ENCODE measurements at places on chromosomes 1 and 21.
A peak's percentile ranks its signal among the peaks of the same experiment; 100 is the strongest.

GRCh38 chr1:26281971-26282370 is 2.1 kb downstream of the SH3BGRL3 start:
- DNase-seq, result no peak

- DNase-seq, result no peak
Measured at GRCh38 chr1:178143730-178144690, 50.1 kb downstream of the RASAL2 start.

DNA sequence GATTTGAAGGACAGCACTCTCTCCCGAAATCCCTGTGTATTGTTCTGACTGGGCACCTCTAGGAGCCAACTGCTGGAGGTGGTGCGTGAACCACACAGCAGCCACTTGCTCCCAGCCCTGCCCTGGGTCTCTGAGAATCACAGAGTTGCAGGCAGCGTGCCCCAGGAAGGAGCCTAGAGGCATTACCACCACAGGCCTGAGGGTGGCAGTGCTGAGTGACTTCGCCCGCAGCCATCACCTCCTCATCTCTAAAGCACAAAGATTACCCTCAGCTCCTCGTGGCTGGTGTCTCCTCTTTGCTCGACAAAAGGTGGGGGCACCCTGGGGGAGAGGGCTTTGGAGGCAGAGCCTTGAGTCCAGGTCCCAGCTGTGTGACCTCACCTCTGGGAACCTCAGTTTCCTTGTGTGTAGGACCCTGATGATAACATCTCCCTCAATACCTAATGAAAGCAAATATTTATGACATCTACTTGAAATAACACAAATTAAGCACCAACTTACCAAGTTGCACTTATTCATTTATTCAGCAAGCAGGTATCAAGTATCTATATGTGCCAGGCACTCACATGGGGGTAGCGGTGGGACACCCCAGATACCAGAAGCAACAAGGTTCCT is 86.3 kb downstream of the VWA5B1 start:
- peak; percentile 25 for DNase-seq

DNA sequence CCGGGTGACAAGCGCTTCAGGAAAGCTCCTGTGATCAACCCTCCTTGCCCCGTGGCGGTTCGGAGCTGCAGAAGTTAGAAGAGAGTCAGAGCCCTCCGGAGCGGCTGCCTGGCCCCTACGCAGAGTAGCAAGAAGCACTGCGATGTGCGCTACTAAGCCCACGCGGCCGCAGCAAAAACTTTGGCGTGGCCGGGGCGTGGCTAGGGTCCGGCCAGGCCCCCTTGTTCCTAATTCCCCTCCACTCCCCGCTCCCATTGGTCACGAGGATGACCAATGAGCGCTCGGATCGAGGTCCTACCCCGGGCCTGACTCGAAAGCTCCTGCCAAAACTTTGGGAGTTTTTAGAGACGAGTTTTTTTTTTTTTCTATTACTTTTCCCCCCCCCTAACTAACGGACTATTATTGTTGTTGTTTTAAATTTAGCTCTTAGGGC is at the start of gene HLX:
TSS of gene HLX (plus strand) at position 368 of the 433 bp plus-strand sequence. CDS start 415 bp downstream, outside the sequence.
- no peak for DNase-seq

DNA sequence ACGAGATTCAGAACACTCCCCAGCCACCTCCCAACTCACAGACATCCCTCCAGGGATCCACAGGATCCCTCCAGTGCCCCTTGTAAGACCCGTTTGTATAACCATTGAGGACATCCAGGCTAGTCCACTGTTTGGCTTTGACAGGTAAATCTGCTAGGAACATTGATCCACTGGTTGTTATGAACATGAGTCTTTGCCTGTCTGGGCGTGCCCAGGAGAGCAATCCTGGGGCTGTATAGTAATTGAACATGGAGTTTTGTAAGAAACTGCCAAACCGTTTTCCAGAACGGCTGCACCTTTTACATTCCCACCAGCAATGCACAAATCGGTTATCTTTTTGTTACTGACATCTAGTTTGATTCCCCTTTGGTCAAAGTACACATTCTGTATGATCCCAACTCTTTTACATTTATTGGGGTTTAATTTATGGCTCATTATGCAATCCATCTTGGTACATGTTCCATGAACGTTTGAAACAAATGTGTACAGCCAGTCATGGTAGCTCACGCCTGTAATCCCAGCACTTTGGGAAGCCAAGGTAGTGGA is 88.7 kb downstream of the WDR4 start:
- DNase-seq, result no peak

All from activated T-helper 9 cell treated with anti-CD3 and anti-CD28 coated beads, Interleukin-2, amount 50 U/mL, for 16 hours (primary cell).